ENCODE measurements at places on chromosomes 11 and 22.

DNA sequence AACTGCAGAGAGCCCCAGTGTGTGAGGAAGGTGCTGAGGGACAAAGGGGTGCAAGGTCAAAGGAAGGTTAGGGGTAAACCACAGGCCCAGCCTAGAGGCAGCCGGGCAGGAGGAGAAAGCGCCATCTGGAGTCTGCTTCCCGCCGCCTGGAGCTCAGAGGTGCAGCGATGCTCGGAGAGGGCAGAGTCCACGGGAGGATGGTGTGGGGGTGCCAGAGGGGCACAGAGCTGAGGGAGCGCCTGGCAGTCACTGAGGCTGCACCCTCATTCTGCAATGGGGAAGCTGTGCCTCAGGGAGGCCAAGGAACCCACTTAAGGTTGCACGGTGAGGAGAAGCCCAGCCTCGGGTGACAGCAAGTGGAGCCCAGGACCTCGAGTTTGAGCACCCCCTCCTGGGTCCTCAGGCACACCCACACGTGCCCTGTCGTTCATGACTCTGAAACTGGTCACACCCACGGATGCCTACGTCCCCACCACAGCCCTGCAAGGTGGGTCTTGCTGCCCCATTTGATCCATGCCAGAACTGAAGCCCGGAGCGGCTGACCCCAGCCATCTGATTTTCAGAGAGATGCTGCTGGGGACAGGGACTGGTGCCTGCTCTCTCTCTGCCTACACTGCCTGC lies 1.6 kb downstream of the IL2RB start:
- DNase-seq, result no peak

GRCh38 chr11:1228101-1228821 lies 5.4 kb downstream of the MUC5B start:
- no peak for DNase-seq

DNA sequence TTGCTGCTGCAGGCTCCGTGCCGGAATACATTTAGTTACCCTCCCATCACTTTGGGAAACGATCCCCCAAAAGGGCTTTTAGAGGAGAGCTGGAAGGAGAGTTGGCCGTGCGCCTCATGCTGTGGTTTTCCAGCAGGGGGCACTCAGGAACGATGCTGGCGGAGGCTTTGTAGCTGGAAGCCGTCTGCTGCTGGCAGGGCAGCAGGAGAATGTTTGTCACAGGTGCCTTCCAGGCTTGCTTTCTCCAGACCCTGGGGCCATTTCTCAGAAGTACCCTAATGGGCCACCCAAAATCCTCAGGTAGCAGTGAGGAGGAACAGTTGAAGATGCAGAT lies 30.0 kb upstream of the CABP7 start:
- DNase-seq, result peak; percentile 89

- DNase-seq, result no peak
Observed at GRCh38 chr11:9681583-9682372, 17.9 kb downstream of the SWAP70 start.

DNA sequence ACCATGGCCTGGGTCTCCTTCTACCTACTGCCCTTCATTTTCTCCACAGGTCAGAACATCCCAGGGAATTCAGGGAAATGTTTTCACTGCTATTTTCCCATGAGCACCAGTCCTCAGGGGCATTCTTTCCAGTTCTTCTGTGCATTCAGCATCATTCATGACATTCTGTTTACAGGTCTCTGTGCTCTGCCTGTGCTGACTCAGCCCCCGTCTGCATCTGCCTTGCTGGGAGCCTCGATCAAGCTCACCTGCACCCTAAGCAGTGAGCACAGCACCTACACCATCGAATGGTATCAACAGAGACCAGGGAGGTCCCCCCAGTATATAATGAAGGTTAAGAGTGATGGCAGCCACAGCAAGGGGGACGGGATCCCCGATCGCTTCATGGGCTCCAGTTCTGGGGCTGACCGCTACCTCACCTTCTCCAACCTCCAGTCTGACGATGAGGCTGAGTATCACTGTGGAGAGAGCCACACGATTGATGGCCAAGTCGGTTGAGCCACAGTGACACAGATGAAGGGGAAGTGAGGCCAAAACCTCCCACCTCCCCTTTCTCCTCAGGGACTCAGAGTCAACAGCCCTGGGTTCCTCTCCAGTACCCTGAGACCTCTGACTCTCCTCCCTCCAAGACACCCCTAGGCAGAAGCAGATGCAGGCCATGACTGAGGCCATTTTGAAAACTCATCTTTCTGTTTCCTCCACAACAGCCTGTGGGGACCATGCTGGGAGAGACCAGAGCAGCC lies 15.9 kb upstream of the IGLL5 start:
- no peak for DNase-seq

GRCh38 chr11:118662401-118663271 lies 16.8 kb downstream of the TREH start:
- peak; percentile 11 for DNase-seq

DNA sequence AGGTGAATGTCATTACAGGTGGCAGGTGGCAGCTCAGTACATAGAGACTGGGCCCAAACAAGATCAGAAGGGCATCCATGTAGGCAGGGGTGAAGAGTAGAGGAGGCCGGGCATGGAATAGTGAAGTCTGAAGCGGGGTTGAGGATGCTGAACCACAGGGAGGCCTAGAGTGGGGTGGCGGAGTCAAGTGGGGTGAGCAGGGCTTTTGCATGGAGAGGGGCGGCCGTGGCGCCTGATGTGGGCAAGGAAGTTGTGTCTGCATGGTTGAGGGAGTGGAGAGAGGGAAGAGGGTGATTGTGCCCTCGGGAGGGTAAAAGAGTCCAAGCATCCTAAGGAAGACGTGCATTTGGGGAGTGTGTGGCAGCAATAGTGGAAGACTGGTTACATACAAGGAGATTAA lies 14.4 kb downstream of the DDB2 start:
- no peak for DNase-seq

- DNase-seq, result no peak
Observed at GRCh38 chr22:35044607-35045390, 21.2 kb upstream of the ISX start.

GRCh38 chr11:92130421-92130831 lies 94.2 kb upstream of the FAT3 start:
- DNase-seq, result no peak

DNA sequence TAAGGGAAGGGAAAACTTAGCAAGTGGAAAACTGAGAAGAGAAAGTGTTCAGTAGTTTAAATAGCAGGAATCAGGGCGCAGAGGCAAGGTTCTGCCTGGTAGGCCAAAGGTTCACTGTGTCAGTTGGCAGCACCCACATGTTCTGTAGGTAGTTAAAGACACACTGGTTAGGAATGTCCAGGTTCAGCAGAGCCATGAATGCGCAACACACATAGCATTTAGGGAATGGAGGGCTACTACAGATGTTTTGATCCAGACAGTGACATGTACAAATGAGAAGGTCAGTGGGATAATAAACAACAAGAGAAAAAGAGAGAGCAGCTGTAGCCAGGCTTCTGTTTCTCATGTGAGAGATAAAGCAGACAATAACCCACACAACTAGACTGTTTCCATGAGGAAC lies 56.2 kb upstream of the ARHGAP42 start:
- no peak for DNase-seq

DNA sequence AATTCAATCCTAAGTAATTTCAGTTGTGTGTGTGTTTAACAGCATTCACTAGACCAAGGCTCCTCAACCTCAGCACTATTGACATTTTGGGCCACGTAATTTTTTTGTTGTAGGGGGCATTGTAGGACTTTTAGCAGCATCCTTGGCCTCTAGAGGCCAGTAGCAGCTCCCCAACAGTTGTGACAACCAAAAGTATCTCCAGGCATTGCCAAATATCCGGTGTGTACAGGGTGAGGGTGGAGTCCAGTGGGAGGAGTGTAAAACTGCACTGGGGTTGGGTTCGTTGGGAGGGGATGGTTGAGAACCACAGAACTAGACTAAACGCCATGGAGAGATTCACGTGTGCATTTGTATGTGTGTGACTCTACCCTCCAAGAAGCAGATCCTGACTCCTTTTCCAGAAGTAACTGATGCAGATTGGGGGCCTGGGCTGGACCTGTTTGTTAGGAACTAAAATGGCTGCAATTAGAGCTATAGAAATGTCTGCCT lies 5.9 kb upstream of the PHF21A start:
- peak; percentile 79 for DNase-seq

- no peak for DNase-seq
Observed at GRCh38 chr22:17281440-17281841, 62.2 kb upstream of the ADA2 start.

DNA sequence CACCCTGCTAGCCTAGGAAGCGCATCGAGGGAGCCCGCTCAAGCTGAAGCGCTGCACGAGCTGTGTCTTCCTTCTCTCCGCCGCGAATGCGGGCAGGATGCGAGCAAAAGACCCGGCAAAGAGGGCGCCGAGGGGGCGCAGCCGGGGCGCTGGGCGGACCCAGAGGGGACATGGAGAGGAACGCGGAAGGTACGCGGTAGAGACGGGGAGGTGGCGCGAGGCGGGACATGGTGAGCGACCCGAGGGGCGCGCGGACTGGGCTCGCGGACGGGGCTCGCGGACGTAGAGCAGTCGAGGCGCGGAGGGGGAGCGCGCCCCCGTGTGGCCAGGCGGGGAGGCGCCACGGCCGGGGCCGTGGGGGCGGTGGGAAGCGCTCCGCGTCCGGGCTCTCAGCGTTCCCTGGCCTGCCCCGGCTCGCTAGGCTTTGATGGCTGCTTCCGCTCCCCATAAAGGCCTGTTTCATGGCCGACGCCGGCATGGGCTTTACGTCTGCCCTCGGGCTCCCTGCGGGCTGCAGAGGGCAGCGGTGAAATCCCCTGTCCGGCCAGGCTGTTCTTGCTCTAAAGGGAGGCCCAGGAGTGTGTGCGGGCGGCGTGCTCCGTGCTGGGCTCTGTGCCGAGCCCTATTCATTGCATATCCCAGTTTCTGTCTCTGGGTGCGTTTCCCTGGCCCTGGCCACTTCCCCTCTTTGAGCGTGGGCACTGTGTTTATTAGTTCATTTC lies 31.2 kb upstream of the TRIM29 start:
- DNase-seq, result peak; percentile 85

GRCh38 chr11:27281740-27282590 lies 81.0 kb downstream of the CCDC34 start:
- DNase-seq, result no peak

- no peak for DNase-seq
Observed at GRCh38 chr11:19225581-19225980, 15.2 kb downstream of the E2F8 start.

All from NCI-H69 (cell line).